ENCODE measurements at places on chromosomes 12 and 14. TPM values are rescaled to one million over a fixed set of nuclear protein-coding genes. Genes with fewer than 3 reads are reported as not detected.

The TMEM229B gene
- 0.49 TPM for total RNA-seq

The FAM222A gene
- 1.4 TPM for total RNA-seq

The SLCO1B3 gene
- total RNA-seq, result not detected

The RPL36AL gene
- 101 TPM for total RNA-seq

The AGAP2 gene
- total RNA-seq, result 1.1 TPM

The ARHGAP5 gene
- 133 TPM for total RNA-seq

The RERG gene
- 18.6 TPM for total RNA-seq

The KLRC2 gene
- not detected for total RNA-seq

The CLEC7A gene
- 5.8 TPM for total RNA-seq

The TRIM9 gene
- 3.3 TPM for total RNA-seq

The CCDC196 gene
- not detected for total RNA-seq

The ZC2HC1C gene
- total RNA-seq, result 0.59 TPM

All from skin of body (tissue), 3 donors.